ENCODE measurements at places on chromosomes 2 and 18.

DNA sequence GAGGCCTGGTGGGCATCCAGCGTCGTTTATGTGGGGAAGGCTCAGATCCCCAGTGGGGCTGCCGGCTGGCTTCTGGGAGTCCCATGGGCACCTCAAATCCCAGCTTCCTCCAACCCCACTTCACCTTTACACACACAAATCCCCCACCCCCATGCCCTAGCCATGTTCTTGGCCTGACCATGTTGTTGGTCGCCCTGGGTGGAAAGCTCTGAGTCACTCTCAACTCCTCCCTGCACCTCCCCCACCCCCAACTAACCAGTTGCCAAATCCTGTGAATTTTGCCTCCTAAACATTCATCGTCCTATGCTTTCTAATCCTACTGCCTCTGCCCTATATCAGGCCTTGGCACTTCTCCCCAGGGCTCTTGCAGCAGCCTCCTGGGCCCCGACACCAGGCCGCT lies 6.4 kb downstream of the TNS1 start:
- DNase-seq, result no peak

- no peak for DNase-seq
Measured at GRCh38 chr2:240615820-240616547, 9.3 kb upstream of the GPR35 start.

DNA sequence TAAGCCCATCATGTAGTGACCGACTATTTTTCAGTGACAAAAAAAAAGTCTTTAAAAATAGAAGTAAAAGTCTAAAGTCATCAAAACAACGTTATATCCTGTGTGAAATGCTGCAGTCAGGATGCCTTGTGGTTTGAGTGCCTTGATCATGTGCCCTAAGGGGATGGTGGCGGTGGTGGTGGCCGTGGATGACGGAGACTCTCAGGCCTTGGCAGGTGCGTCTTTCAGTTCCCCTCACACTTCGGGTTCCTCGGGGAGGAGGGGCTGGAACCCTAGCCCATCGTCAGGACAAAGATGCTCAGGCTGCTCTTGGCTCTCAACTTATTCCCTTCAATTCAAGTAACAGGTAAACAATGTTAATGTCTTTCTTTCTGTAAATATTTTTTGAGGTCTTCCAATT lies at the start of gene CD28:
CD28 (plus strand) TSS at position 237 of the 400 bp plus-strand sequence; CDS start at position 295, 58 bp downstream.
- DNase-seq, result no peak

- DNase-seq, result no peak
Measured at GRCh38 chr2:240142859-240143258, 2.4 kb upstream of the OTOS start.

- DNase-seq, result no peak
Measured at GRCh38 chr18:40152859-40153258, 1802.2 kb upstream of the PIK3C3 start.

DNA sequence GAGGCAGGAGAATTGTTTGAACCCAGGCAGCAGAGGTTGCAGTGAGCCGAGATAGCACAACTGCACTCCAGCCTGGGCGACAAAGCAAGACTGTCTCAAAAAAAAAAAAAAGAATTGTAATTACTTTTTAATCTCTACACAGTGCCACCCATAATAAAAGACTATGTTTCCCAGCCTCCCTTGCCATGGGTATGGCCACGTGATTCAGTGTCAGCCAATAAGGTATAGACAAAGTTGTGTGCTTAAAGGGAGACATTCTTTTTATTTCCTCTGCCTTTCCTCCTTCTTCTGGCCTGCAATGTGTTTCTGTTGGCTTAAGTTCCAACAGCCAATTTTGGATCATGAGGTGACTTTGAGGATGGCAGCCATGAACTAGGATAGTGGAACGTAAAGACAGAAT lies 406.9 kb downstream of the LNPK start:
- no peak for DNase-seq

DNA sequence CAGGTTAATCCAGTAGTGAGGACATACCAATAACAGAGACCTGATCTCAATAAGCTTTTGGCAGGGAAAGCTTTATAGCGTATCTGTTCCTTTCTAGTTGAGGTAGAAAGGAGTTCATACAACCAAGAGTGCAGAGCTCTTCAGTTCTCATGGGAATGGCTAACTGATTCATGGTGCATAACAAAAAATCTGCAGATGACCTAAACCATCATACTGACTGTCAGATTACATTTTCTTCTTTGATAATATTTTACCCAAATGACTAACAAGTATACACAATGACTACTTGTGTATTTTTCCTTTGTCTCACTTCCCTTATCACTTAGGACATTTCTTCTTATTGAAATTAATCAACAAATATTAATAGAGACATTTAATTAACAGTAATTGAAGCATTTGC lies 140.0 kb upstream of the SERTAD2 start:
- DNase-seq, result no peak
